Stimulated activated memory B cell treated with anti-CD40 and anti-IgM and Interleukin-4, amounts not matched to agents 10 μg/mL and 1 μg/mL and 100 μg/mL, for 72 hours (primary cell): ENCODE measurements at places on chromosomes 13 and 19.

DNA sequence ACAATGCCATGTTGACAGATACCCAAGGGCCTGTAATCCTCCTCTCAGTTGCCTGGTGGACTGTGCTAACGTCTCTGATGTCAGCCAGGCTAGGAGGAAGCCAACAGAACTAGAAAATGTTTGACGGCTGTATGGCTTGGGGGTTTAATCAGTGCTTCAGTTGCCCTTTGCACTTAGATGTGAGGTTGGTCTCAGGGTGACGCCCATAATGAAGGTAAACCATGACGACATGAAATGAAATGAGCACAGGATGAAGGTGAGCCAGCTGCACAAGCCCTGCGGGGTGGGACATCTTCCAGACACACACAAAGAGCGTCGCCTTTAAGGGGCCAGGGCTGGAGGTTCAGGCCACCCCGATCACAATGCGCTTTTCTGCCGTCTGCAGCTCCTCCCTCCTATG lies 127.2 kb downstream of the CRYL1 start:
- no peak for ATAC-seq

- ATAC-seq, result no peak
Measured at GRCh38 chr13:106527826-106528225, 7.6 kb downstream of the EFNB2 start.

- no peak for ATAC-seq
Measured at GRCh38 chr13:75021151-75021550, 460.8 kb downstream of the TBC1D4 start.

GRCh38 chr19:40078377-40078776 lies 12.4 kb downstream of the ZNF780A start:
- no peak for ATAC-seq
